Stimulated activated CD4-positive, alpha-beta T cell treated with anti-CD3 and anti-CD28 coated beads, TNF-alpha, amount 100 ng/mL, for 48 hours (primary cell): ENCODE measurements at places on chromosomes 11 and 22.

DNA sequence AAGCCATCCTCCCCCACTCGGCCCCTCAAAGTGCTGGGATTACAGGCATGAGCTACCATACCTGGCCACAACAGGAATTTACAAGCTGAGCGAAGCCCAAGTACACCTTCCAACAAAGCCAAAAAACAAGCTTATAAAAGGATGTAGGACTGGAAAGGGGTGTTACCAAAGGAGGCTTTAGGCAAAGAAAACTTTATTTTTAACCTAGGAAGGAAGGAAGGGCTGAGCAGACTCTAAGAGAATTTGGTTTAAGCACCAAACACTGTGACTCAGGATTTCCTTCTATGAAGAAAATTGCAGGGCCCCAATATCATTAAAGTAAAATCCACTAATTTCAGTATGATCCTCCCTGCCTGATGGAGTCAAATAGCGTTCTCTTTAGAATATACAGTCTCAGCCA is 12.1 kb downstream of the DENND5A start:
- DNase-seq: no peak

DNA sequence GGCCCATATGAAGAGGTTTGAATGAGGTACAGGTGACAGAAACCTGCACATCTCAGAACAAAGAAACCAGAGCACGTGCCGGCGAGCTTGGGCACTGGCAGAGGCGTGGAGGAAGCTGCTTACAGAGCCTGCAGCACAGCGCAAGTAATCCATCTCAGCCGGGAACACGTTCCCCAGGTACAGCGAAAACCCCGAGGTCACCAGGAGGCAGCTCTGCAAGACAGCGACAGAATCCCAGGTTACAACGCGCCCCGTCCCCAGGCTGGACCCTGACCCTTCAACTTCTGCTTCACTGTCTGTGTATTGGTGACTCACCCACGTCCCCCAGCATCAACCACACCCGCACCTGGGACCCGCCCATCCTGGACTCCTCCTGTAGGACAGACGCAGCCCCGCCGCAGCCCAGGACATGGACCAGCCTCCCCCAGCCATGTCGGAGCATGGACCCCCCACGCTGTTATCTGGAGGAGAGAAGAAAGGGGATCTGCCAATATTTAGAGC is 2.2 kb downstream of the MLC1 start:
- DNase-seq: no peak

DNA sequence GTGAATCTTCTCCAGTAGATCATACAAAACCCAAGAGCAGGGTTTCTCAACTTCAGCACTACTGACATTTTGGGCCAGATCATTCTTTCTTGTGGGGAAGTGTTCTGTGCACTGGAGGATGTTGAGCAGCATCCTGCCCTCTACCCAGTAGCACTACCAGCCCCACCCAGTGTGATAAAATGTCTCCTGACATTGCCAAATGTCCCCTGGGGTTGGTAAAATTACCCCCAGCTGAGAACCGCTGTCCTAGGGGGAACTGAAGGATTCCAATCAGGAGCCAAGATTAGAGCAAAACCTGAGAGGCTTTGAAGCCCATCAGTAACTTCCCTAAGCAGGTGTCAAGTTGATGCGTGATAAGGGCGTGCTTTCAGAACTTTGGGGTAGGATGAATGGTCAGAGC is 61.4 kb upstream of the YWHAH start:
- no peak for DNase-seq

DNA sequence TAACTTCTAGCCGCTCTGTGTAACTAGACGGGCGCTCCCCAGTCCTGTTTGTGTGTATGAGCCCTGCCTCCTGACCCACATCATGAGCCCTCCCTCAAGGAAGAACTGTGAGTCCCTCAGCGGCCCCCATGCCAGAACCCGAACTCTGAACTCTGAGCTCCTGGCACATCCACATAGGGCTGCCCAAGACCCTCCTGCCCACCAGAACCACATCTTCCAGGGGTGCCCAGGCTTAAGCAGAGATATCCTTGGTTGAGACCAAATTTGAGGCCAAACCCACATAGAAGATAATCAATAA is 3.0 kb downstream of the TRIM29 start:
- no peak for DNase-seq

DNA sequence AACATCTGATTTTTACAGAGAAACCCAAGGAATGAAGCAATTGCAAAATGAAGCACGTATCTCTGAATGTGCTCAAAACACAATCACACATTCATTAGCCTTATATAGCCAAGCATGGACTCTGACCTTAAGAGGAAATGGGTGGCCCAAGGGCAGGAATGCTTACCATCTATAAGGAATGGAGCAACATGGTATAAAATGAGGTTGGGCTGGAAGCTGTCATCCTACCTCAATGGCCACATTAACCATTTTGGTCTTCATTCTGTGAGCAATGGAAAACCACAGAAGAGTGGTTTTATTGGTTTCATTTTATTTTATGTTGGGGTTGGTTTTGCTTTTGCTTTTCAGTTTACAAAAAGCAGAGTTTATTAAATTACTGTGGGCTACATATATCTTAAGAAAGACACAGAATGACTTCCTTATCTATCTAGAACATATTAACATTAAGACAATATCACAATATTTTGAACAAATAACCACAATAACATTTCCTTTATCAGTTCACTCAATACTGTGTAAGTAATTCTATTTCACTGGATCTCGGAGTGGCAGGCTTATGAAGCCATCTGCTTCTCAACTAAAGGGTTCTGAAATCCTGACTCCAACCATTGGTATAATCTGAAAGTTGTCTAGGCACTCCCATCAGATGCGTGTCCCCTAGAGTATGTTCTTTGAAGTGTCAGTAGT is 10.8 kb upstream of the MS4A13 start:
- no peak for DNase-seq

DNA sequence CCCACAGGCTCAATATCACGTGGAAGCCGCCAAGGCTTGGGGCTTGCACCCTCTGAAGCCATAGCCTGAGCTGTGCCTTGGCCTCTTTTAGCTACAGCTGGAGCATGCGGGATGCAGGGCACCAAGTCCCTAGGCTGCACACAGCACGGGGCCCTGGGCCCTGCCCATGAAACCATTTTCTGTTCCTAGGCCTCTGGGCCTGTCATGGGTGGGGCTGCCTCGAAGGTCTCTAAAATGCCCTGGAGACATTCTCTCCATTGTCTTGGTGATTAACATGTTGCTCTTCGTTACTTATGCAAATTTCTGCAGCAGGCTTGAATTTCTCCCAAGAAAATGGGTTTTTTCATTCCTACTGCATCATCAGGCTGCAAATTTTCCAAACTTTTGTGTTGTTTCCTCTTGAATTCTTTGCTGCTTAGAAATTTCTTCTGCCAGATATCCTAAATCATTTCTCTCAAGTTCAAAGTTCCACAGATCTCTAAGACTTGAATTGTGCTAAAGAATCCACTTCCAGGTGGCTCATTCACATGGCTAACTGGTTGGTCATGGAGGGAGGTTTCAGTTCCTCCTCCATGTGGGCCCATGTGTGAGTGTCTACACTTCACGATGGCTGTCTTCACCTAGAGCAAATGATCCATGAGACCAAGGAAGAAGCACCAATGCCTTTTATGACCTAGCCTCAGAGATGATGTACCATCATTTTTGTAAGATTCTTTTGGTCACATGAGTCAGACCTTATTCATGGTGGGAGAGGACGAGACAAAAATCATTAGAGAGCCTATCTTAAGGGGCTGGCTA is 7.4 kb upstream of the CREBZF start:
- no peak for DNase-seq

DNA sequence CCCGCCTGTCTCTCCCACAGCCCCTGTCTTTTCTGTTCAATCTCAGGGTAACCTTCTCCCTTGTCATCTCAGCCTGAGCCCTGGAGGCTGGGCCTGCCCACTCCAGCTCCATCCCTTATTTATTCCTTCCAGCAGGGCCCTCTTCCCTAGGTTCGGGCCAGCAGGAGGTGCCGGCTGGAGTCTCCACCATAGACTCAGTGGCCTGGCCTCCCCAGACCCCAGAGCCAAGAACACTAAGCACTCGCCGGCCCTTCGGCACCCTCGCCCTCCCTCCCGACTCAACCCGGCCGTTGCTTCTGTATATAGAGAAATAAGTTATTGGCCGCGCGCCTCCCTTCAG is 1.4 kb upstream of the RAB1B start:
- no peak for DNase-seq

- no peak for DNase-seq
These were observed 47.2 kb downstream of the MCHR1 start for GRCh38 chr22:40726514-40726913.

GRCh38 chr11:115060840-115061239 is 382.5 kb downstream of the NXPE2 start:
- DNase-seq: no peak

DNA sequence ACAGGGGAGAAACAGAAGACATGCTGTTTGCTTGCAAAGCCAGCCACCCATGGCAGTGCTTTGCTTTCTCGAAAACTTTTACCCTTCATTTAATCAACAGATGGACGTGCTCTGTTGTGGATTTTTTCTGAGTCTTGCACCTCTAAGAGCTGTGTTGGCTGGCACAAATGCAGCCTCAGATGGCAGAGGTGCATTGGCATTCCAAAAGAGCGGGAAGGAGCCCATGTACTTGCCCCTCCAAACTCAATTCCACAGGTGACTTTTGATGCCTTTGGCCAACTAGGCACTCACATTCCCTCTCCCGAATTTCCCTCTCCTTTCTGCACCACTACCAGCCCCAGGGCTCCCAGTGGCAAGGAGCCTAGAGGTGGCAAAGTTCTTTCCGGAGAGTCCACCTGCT is 1.2 kb downstream of the KIRREL3 start:
- DNase-seq: no peak

DNA sequence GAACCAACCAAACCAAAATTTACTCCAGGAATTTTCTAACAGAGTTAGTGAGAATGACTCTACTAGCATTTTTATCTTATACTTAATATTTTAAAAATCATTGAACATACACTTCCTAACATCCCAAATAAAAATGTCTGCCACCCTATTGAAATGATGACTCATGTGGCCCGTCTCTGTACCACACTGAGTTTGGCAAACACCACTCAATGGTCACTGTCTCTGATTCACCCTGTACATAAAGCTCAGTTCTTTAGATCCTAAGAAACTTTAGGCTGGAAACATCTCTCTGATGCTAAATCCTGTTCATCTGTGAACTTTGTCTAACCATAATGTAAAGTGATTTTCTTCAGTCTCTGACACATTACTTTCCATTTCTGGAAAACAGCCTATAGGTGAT is 182.0 kb downstream of the CWF19L2 start:
- no peak for DNase-seq

DNA sequence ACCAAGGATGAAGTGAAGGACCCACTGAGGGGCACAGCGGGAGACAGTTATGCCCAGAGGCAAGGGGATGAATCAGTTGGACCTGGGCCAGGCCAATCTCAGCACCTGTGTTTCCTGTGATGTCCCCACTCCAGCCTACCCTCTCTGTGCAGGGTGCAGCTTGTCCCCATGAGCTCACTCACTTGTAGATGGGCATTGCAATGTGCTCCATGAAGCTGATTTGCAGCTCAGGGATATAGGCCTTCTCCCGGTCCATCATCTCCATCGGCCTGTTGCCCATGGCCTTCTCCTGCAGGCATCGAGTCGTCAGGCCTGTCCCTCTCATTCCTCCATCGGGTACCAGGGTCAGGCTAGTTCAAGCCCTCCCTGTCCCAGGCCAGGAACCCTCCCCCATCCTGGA is 96.2 kb downstream of the PDE2A start:
- no peak for DNase-seq

DNA sequence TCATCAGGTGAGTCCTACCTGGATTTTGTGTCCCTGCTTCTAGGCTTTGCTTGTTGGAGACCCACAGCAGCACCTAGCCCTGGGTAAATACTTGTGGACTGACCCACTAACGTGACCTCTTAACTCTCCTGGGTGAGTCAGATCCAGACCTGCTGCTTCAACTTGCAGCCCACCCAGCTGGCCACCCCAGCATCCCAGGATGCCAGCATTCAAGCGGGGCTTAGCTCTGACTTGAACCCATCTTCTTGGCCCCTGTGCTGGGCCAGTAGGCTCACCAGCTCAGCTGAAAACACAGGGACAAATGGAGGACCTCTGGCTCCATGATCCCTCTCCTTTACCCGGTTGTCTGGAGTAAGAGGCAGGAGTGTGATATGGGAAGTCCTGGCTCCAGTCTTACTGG is 33.5 kb downstream of the PARVG start:
- DNase-seq: no peak

DNA sequence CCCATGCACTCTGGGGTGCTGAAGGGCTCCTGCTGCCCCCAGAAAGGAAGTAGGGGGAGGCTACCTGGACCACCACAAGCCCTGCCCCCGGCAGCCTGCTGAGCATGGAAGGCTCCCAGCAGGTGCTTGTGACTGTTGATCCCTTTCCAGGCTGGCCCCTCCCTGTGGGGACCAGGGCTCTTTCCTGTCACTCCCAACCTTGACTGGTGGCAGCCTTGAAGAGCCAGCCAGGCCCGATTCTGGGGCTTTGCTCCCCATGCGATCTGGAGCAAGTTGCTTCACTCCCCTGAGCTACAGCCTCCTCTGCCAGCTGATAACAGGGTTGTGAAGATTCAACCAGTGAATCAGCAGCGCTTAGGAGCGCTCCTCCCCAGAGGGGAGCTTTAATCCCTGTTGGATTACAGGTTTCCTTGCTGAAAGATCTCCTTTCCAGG is 4.6 kb upstream of the CST6 start:
- DNase-seq: no peak

- DNase-seq: no peak
These were observed 1.1 kb upstream of the SLC35F2 start for GRCh38 chr11:107859459-107860239.

GRCh38 chr11:84634309-84634708 is 992.8 kb downstream of the DLG2 start:
- no peak for DNase-seq

GRCh38 chr11:108203075-108203474 is 19.4 kb downstream of the NPAT start:
- no peak for DNase-seq

DNA sequence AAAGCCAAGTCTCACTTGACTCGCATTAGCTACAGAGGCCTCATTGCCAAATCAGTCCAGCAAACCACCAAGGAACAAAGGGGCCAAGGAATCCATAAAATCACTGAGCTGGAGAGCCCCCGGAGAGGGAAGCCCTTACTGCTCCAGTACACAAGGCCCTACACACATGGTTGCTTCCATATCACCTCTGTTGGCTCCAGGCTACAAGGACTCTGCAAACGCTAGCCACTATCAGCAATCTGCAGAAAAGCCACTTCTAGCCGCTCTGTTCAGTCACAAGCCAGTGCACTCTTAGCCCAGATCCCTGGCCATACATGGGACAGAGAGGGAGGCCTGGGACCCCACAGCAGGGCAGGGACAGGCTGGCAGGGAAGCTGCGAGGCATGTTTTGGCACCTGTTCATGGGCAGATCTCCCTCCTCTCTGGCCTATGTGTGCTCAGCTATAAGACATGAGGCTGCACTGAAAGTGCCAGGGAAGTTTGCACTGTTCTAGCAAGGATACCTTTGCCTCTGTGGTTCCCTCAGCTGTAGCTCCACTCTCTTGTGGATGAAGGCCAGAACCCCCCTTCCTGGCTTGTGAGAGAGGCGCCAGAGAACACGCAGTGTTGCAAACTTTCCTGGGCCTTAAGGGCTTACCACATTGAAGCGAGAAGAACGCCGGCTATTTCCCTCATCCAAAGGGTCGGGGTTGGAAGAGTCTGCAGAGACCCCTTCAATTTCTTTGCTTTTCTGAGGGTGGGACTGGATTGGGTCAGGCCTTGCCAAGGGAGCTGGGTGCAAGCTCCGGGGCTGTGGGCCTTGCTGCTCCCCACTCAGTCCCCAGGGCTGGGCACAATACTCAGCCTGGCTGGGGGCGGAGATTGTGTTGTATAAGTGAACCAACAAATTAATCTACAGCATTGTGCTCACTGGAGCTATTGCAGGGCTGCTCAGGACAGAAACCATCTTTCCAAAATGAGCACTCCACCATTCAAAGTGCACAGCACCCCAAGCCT is 108.7 kb upstream of the PITPNB start:
- no peak for DNase-seq
